Hematopoietic multipotent progenitor cell treated with erythropoietin and hydrocortisone succinate and interleukin-3 and kit ligand, for 4 days (in vitro differentiated cells): ENCODE measurements at places on chromosomes 13 and 19.

GRCh38 chr13:20446900-20447299 lies 78.8 kb downstream of the CRYL1 start:
- DNase-seq: no peak

GRCh38 chr13:21625366-21625765 lies 21.4 kb upstream of the MICU2 start:
- DNase-seq: peak; percentile 72

- no peak for DNase-seq
These were observed 8.0 kb upstream of the USF2 start for GRCh38 chr19:35260694-35261304.

DNA sequence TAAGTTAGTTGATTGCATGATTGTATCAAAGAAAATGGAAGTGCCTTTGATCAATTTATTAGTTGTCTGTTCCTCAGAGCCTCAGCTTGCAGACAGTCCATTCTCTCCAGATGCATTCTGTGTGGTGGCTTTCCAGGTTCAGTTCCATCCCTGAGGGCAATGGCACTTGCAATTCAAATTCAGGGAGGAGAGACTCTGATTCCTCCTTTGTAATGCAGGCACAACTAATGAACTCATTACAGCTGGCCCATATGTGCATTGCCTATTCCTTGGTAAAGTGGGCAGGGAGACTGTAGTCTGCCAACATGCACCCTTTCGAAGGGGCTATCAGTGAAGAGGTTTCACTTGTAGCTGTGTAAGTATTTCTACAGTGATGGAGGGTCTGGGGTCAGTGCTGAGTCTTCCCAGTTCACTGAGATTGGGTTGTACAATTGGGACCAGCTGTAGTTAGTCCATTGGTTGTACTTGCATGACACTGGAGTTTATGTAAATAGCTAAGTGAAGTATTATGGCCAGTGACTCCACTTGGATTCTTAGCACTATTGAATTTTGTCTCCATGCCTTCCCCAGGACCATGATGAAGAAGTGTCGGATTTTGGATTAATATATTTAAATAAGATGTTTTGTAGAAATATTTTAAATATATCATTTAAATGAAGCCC lies 401.7 kb downstream of the GPC6 start:
- no peak for DNase-seq

- peak; percentile 81 for DNase-seq
These were observed 1.1 kb downstream of the PPP1R12C start for GRCh38 chr19:55116232-55116858.

DNA sequence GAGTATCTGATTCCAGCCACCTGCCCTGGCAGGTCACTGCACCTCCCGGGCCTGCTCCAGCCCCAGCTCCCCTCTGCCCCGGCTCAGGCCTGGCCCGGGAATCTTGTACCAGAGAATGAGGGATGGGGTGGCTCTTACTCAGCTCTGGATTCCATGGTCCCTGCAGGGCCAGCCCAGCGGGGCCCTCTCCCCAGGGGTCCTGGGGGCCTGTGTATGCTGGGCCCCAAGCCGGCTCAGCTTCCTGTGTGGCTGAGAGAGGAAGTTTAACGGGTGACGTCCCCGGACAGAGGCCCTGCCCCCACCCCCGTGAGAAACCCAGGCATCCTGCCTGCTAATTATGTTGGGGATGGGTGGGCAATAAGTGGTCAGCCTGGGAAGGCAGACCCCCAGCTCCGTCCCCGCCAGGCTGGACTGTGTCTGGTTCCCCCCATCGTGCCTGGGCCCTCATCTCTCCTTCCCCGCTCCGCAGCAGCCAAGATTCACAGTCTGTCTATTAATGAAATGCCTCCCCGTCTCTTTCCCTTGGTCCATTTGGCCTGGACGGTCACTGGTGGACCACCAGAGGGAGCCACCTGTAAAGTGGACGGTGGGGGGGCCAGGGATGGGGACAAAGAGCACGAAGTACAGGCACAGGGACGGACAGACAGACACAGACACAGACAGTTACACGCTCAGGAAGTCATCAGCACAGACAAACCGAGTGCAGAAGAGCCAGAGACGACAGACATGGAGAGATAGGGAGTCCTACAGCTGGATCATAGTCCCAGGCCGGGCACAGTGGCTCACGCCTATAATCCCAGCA lies at the start of gene DENND1C:
Gene DENND1C, minus strand, starts transcription at position 247 of the 802 bp plus-strand sequence. Its CDS starts 92 bp downstream, at position 155.
- peak; percentile 77 for DNase-seq

DNA sequence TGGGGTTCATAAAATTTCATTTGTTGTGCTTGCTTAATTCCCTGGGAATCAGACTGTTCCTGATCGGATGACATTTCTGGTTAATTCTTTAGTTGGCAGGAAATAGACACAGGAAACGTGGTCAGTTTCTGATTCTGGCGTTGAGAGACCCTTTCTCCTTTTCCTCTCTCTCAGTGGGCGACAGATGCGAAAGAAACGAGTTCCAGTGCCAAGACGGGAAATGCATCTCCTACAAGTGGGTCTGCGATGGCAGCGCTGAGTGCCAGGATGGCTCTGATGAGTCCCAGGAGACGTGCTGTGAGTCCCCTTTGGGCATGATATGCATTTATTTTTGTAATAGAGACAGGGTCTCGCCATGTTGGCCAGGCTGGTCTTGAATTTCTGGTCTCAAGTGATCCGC lies 10.8 kb downstream of the LDLR start:
- DNase-seq: no peak

DNA sequence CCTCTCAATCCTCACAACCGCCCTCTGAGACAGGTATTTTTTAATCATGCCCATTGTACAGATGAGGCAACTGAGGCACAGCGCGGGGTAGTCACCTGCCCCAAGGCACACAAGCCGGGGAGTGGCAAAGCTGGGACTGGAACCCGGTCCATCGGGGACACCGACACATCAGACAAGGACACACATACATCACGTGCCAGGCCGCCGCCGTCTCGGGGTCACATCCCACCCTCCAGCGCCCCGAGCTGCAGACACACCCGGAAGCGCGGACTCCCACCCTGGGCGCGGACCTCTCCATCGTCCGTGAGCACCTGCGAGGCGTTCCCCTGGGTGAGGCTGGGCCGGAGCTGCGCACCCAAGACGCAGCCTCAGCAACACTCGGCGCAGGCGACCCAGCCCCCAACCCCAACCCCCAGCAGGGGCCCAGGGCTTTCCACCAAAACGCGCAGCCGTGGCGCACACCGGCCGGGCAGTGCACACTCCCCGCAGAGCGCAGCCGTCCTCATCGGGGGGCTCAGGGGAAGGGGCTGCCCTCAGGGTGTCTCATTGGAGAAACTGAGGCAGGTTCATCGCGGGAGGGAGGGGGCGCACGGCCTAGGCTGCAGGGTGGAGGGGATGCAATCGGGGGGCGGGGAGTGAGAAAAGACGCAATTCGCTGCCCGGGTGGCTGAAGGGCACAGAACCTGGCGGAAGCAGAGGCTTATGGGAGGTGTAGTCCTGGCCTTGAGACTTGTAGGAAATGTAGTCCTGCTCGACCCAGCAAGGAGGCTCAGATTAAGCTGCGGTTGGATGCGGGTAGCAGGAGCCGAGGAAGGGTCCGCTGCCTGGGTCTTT lies 1.9 kb upstream of the LMTK3 start:
- peak; percentile 91 for DNase-seq

GRCh38 chr19:52170304-52170703 lies 1.1 kb downstream of the ZNF836 start:
- no peak for DNase-seq

DNA sequence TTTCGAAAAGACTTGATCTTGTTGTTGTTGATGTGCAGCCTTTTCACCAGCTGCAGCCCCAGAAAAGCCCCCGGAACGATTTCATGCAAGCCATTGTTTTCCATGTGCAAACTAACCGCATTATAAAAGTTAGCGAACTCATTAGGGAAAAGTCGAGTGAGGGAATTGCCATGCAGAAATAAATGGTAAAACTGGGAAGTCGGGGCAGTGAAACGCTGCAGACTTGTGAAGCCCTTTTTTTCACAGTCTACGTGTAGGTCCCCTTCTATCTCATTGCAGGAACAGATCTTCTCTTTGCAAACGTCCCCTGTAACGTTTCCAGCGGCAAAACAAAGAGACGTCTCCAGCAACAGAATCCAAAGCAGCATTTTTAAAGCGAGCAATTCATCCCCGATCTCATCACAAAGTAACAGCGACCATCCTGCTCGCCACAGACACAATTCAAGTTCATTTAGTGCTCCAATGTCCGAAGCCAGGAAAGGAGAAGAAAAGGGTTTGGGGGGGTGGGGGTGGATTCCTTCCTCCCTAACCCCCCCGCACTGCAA lies 1.1 kb downstream of the SLITRK1 start:
- no peak for DNase-seq

GRCh38 chr19:49327878-49328544 lies 3.0 kb upstream of the SLC6A16 start:
- peak; percentile 74 for DNase-seq

GRCh38 chr19:55683449-55684261 lies 8.6 kb downstream of the EPN1 start:
- DNase-seq: no peak
